ENCODE measurements at places on chromosomes 7 and 10.

GRCh38 chr7:100719523-100720278 lies 567 bp upstream of the EPO start:
- DNase-seq: no peak
- peaks cover 14% of the 10 kb centered on the region for H3K27me3 ChIP-seq
- H3K4me3 ChIP-seq: no peak overlapping the region
- H3K27ac ChIP-seq: no peak overlapping the region
- no peaks in the 10 kb centered on the region for H3K36me3 ChIP-seq

DNA sequence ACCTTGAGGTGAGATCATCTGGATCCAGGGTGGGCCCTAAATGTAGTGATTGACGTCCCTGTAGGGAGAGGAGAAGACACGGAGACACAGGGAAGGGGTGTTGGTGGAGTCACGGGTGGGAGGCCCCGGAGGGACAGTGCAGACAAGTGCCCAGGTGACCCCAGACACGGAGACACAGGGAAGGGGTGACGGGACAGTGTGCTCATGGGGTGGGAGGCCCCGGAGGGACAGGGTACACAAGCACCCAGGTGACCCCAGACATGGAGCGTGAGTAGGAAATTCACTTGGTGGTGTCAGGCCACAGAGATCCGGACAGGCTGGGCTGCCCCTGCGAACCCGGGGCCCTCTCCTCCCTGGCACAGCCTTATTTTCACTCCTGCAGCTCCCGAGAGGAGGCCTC lies 176.9 kb downstream of the PTPRN2 start:
- H3K4me1 ChIP-seq: no peaks in the 10 kb centered on the region
- H3K27me3 ChIP-seq: peaks cover 3% of the 10 kb centered on the region
- no peaks in the 10 kb centered on the region for H3K36me3 ChIP-seq
- DNase-seq: no peak

GRCh38 chr10:126628746-126629145 lies 41.7 kb downstream of the C10orf90 start:
- no peak overlapping the region for H3K4me3 ChIP-seq
- H3K4me1 ChIP-seq: no peaks in the 10 kb centered on the region
- no peaks in the 10 kb centered on the region for H3K36me3 ChIP-seq
- DNase-seq: no peak
- peaks cover 4% of the 10 kb centered on the region for H3K27me3 ChIP-seq
- H3K27ac ChIP-seq: no peak overlapping the region

GRCh38 chr7:129642871-129643549 lies 31.5 kb downstream of the NRF1 start:
- no peak overlapping the region for H3K4me3 ChIP-seq
- H3K27ac ChIP-seq: no peak overlapping the region

DNA sequence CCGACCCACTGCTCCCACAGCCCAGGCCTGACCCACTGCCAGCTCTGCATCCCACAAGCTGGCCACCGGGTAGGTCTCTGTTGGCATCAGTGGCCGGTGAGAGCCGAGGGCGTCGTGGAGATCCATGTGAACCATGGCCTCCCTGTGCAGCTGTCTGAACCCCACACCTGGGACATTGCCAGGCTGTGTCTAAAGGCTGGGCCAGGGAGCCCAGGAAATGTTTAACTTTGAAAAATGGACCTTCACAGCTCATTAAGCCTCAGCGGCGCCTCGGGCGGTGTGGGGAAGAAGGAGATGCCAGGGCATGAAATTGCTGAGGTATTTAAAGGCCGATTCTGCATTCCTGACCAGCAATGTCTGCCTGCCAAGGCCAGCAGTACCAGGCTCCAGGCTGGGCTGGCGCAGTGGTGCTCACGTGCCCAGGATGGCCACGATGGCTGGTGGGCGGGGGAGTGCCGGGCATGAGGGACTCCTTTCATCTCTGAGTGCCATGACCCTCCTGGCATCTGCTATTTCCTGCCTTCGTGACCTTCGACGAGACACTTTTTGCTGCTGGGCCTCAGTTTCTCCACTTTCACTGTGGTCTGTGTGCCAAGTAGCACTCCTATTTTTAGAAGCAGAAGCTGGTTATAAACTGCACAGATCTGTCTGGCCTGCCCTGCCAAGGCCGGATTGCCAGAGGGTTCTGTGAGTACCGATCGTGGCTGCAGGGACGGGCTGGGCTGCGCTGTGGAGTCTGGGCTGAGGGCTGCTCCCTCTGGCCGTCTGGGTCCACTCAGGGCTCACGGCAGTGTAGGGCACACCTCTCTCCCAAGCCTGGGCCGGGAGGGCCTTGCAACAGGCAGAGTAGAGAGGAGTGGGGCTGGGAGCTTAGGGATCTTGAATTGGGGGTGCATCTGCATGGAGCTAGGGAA lies 21.8 kb downstream of the ELFN1 start:
- H3K27ac ChIP-seq: no peak overlapping the region
- DNase-seq: no peak
- H3K4me3 ChIP-seq: no peak overlapping the region
- no peaks in the 10 kb centered on the region for H3K36me3 ChIP-seq
- no peaks in the 10 kb centered on the region for H3K4me1 ChIP-seq

DNA sequence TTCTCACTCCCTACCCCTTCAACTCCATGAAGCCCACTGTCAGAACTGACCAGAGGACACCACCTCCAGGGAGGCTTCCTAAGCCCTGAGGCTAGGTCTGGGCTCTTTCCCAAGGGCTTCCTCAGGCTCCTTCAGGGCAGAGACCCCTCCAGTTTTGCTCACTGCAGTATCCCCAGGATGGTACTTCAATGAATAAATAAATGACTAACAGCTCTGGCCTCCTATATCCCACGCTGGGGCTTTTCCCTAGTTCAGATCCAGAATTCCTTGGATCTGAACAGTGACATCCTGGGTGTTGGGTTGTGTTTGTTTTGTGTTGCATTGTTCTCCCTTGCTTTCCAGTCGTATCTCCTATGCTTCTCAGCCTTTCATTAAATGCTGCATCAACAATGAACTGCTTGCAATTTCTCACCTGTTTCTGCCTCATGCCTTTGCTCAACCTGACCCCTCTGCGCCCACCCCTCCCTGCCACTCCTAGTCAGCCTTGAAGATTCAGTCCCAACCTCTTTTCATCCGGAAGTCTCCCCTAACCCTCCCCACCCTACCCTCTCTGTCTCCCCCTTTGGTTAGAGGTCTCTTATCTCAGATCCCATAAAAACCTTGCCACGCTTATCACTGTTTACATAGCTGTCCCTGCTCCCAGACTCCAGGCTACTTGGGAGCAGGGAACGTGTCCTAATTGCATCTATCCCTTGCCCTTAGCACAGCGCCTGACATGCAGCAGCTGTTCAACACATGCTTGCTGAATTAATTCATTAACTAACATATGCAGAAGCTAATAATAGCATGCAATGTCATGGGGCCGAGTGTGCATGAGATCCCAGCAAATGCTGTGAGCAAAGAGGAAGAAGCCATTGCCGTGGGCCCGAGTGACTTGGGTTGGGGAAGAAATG lies 41.7 kb downstream of the PPP1R3C start:
- no peaks in the 10 kb centered on the region for H3K27me3 ChIP-seq
- no peak overlapping the region for H3K4me3 ChIP-seq
- DNase-seq: peak; percentile 55
- H3K27ac ChIP-seq: peak overlapping the region; percentile 88
- H3K4me1 ChIP-seq: peaks cover 44% of the 10 kb centered on the region

- H3K27ac ChIP-seq: no peak overlapping the region
- no peaks in the 10 kb centered on the region for H3K36me3 ChIP-seq
- DNase-seq: no peak
- no peak overlapping the region for H3K4me3 ChIP-seq
Observed at GRCh38 chr10:44788147-44789129, 122.7 kb upstream of the TMEM72 start.

DNA sequence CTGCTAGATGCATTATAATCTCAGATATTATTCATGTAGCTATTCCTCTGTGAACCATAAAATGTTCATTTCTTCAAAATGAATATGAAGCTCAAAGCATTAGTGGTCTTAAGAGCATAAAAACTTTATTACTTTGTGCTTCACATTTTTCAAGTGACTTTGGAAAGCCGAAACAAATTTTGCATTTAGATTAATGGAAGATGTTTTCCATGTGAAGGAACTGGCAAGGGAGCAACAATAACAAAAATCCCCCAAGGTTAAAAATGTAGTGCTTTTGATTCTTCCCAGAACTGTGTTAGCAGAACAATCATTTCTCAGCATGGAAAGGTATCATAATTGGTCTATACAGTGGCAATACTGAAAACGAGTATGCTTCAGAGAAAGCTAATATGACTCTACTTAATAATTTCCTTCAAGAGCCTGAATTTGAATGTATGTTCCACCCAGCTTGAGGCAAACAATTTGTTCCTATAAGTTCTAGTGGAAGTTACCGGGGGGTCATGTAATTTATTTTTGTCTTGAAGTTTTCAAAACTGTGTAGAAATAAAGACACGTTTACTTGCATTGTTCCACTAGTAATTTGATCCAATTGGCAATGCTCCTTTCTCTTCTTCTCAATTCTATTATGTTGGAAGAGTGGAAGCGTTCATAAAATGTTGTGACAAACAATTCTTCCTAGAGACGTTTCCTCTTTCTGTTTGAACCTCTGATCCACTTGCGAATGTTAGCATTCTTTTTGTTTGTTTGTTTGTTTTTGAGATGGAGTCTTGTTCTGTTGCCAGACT lies 665.4 kb downstream of the AUTS2 start:
- no peaks in the 10 kb centered on the region for H3K36me3 ChIP-seq
- no peak overlapping the region for H3K27ac ChIP-seq
- no peaks in the 10 kb centered on the region for H3K4me1 ChIP-seq

DNA sequence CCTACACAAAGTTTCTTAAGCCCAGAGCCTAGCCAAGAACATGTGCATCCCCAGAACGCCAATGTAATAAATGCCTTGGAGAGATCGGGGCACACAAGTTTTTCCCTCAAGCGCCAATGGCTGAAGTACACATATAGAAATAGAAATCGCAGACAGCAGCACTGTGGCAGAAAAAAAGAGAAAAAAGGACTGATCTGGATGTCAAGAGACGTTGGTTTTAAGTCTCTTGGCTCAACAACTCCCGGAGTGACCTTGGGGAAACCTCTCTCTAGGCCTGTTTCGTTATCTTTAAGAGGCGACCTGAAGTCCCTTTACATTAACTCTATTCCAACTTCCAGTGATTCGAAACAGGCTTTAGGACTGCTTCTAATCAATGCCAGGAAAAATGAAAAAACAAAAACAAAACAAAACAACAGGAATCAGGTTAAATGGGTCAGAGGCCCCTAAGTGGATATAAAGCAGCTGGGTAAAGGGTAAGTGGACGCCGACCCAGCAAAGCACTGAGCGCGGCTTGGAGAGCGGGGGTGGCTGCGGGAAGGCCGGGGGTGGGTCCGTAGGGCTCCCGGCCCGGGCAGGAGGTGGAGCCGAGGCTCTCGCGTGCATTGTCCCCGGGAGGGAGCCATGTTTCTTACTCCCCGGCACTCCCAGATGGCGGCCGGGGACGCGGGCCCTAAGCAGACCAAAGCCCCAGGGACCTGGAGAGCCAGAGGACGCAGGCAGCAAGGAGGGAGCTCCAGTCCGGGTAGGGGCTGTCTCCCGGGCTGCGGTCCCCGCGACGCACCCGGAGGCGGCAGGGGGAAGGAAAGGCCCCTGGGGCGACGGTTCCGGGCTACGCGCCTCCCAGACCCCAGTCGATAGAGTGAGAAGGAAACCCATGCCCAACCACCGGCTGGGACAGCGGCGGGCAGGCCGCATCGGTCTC lies 757 bp downstream of the EIF3A start:
- peaks cover 22% of the 10 kb centered on the region for H3K4me1 ChIP-seq
- H3K27me3 ChIP-seq: no peaks in the 10 kb centered on the region
- no peaks in the 10 kb centered on the region for H3K36me3 ChIP-seq
- H3K27ac ChIP-seq: peak overlapping the region; percentile 97
- DNase-seq: peak; percentile 81
- H3K4me3 ChIP-seq: peak overlapping the region; percentile 94

DNA sequence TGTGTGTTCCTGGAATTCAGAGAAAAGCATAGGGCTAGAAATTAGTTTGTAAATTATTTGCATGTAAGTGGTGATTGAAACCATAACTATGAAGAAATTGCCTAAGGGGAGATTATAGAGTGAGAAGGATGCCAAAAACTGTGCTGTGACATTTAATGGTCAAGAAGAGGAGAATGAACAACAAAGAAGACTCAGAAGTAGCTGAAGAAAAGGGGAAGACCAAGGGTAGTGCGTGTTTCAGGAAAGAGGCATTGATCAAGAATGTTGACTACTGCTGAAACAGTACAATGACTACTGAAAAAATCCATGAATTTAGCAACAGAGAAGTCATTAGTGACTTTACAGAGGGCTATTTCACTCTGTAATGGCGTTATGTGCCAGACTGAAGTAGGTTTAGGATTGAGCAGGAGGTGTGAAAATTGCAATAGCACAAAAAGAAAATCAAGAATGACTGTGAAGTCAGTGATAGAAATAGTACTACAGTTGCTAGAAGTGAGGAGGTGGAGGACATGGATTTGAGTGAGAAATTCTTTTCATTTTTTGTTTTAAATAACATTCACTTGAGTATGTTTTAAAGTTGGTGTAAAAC lies 28.9 kb upstream of the SAMD9L start:
- H3K4me1 ChIP-seq: no peaks in the 10 kb centered on the region
- DNase-seq: no peak
- H3K36me3 ChIP-seq: no peaks in the 10 kb centered on the region
- H3K27me3 ChIP-seq: no peaks in the 10 kb centered on the region
- no peak overlapping the region for H3K4me3 ChIP-seq

- H3K27ac ChIP-seq: no peak overlapping the region
- no peak overlapping the region for H3K4me3 ChIP-seq
- no peak for DNase-seq
Observed at GRCh38 chr7:137282043-137282442, 61.5 kb downstream of the PTN start.

DNA sequence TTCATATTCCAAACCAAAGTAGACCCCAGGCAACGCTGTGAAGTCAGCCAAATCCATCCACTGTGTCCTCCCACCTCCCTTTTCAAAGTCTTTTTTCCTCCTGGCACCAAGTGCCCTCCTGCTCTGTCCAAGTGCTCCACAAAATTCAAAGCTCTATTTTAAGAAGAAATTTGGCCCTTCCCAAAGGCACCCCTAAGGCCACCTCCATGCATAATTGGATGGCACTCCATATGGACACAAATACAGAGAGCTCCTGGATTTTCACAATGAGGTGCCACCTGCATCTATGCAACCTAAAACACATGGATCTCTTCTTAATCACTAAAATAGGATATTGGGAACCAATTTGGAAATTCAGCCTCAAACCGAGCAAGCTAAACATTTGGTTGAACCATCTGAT lies 121.6 kb downstream of the RELN start:
- no peaks in the 10 kb centered on the region for H3K36me3 ChIP-seq
- no peak overlapping the region for H3K27ac ChIP-seq
- H3K4me3 ChIP-seq: no peak overlapping the region
- no peak for DNase-seq
- H3K27me3 ChIP-seq: no peaks in the 10 kb centered on the region

DNA sequence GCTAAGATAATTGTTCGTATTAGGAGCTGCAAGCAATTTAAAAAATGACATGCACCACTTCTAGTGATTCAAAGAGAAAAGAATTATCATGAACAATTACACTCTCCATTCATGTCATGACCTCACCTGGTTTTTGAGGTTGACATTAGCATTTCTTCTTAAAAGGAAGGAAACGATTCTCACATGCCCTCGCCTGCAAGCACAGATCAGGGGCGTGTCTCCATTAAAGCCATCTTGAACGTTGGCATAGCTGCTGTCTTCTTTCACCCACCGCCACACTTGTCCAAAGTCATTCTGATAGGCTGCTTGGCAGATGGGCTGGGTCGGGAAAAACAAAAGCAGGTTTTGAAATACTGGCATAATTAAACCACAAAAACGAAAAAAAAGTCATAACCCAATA lies 19.9 kb downstream of the ANKRD22 start:
- no peak for DNase-seq
- no peaks in the 10 kb centered on the region for H3K27me3 ChIP-seq
- no peaks in the 10 kb centered on the region for H3K36me3 ChIP-seq
- no peak overlapping the region for H3K4me3 ChIP-seq
- H3K27ac ChIP-seq: no peak overlapping the region

Measured in adrenal gland (tissue), 19 donors.